Left lung (tissue), 14 donors: ENCODE measurements at places on chromosomes 6 and 20.
A peak's percentile ranks its signal among the peaks of the same experiment; 100 is the strongest.

- no peak for DNase-seq
Measured at GRCh38 chr6:390914-391558, 516 bp upstream of the IRF4 start.

- peak; percentile 34 for DNase-seq
Measured at GRCh38 chr6:137044366-137045221, at the start of gene IL20RA. TSS of gene IL20RA (minus strand) at chr6:137044965. CDS start at chr6:137044728, 237 bp downstream.

- no peak for DNase-seq
Measured at GRCh38 chr20:43252761-43253160, 63.1 kb upstream of the PTPRT start.

GRCh38 chr20:52921340-52921739 is 50.8 kb upstream of the TSHZ2 start:
- DNase-seq, result no peak

- DNase-seq, result no peak
Measured at GRCh38 chr6:94955156-94955555, 622.2 kb upstream of the MANEA start.

- no peak for DNase-seq
Measured at GRCh38 chr6:40290816-40291215, 296.3 kb downstream of the LRFN2 start.
